Mesothelial cell of epicardium (in vitro differentiated cells): ENCODE measurements at places on chromosomes 16 and 17.

- DNase-seq, result no peak
Observed at GRCh38 chr17:42784409-42784808, 4.0 kb downstream of the WNK4 start.

GRCh38 chr17:57677301-57677700 lies 67.8 kb downstream of the CCDC182 start:
- peak; percentile 24 for DNase-seq

DNA sequence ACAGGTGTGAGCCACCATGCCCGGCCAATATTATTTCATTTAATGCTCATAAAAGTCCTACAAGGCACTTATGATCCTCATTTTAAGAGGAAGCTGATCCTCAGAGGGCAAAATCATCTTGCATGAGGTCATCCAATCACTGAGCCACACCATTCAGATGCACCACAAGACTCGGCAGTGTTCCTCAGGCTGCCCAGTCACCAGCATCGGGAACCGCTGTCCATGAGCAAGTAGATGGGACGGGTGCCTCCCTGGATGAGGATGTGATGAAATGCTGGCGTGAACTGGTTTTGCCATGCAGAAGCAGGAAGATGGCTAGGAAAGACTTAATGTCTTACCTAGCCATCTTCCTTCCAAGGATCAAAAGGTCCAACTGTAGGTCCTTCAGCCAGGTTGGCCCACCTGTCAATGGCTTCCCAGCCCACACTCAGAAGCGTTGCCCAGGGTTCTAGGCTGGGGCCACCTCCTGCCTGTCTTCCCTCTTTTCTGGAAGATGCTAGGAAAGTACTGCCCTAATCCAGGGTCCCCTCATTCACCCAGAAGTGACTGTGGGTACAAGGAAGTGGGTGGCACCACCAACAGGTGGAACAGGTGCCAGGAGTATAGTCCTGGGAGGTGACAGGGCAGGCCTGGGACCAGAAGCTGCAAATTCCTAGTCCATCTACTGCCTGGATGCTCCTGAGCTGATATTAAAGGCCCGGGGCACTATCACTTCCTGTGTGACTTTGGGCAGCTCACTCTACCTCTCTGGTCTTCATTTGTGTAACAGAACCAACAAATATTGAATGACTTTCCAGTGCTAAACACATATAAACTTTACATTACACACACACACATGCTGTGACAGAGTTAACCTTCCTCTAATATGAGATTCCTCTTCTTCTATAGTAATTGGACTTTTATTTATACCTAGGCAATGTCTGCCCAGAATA lies 32.2 kb upstream of the CRYBA1 start:
- no peak for DNase-seq

- DNase-seq, result peak; percentile 47
Observed at GRCh38 chr16:79437764-79438751, 162.5 kb downstream of the MAF start.

GRCh38 chr17:80790981-80791742 lies 200.5 kb upstream of the CHMP6 start:
- DNase-seq, result no peak

DNA sequence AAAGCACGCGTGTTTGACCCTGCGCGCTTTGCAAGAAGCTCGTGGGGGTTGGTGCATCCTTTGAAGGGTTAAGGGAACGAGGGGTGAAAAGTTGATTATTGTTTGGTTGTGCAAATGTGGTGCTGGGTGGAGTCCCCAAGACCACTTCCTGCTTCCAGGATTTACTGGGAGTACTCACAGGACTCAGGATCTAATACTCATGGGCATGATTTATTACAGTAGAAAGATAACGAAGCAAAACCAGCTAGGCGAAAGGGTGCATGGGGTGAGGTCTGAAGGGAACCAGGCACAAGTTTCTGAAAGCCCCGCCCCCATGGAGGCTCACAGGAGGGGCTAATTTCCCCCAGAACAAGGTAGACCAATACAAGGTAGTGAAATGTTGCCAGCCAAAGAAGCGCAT lies 58.8 kb downstream of the RPTOR start:
- no peak for DNase-seq

DNA sequence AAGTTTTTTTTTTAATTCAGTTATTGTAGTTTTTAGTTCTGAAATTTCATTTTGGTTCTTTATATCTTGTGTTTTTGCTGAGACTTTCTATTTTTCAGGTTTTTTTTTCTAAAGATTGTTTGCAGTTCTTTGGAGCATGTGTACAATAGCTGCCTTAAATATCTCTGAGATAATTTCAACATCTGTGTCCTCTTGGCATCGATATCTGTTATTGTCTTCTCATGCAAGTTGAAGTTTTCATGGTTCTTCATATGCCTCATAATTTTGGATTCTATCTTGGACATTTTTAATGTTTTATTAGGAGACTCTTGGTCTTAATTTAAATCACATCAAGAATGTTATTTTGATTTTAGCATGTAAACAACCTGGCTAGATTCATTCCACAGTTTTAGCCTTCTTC lies 22.8 kb downstream of the COX11 start:
- DNase-seq, result no peak

GRCh38 chr16:81435103-81435502 lies 9.5 kb upstream of the CMIP start:
- DNase-seq, result no peak

DNA sequence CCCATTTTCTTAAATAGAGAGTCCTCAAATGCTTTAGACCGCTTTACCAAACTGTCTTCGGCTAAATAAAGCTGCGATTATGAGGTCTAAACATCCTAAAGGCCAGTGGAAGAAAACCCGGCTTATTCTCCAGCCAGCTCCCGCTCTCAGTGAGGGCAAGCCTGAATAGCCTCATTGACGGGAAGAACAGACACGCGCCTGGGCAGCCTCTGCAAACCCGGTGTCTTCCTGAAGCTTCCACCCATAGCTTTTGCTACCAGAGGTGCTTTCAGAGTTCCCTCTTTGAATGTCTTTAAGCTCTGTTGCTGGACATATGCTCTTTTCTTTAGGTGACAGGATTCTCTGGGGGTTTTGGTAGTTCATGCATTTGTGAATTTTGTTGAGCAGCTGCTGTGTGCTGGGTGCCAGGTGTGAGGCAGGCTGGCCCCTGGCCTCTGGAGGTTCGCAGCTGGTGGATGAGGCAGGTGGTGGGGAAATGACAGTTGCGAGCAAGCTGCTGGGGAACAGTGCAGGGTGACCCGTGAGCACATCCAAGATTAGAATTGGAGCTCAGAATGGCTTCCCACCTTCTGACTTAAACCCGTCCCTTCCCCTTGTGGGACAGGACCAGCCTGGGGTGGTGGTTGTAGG lies 44.7 kb downstream of the CRISPLD2 start:
- no peak for DNase-seq

DNA sequence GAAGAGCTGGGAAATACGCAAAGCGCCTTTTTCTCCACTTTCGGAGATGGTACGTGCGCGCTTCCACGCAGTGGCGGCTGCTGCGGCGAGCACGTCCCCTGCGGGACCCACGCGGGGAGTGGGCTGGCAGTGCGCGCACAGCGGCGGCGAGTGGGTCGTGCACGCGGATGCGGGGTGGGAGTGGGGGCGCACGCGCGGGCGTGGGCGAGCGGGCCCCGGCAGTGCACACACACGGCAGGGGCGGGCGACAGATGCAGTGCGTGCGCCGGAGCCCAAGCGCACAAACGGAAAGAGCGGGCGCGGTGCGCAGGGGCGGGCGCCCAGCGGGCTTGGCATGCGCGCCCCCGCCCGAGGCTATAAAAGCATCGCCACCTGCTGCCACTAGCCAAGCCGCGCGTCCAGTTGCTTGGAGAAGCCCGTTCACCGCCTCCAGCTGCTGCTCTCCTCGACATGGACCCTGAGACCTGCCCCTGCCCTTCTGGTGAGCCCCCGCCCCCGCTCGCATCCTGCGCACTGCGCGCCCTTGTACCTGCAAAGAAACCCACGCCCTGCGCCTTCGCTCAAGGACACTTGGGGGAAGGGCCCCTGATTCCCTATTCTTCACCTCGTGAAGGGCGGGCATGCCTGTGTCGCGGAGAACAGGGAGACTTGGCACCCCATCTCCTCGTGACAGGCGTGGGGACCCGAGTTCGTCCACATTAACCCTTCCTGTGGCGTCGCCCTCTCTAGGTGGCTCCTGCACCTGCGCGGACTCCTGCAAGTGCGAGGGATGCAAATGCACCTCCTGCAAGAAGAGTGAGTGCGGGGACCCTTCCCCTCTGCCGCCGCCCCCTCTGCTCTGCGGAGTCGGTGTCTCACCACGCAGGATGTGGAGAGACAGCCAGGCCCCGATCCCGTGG lies at the start of gene MT3:
Gene MT3 (plus strand): TSS at position 388 of the 899 bp plus-strand sequence. CDS start 63 bp downstream, at position 451.
- no peak for DNase-seq
